ENCODE measurements at places on chromosomes 7 and 10.
A peak's percentile ranks its signal among the peaks of the same experiment; 100 is the strongest.

GRCh38 chr10:79241990-79242619 is 105.2 kb upstream of the PPIF start:
- peak; percentile 16 for DNase-seq

DNA sequence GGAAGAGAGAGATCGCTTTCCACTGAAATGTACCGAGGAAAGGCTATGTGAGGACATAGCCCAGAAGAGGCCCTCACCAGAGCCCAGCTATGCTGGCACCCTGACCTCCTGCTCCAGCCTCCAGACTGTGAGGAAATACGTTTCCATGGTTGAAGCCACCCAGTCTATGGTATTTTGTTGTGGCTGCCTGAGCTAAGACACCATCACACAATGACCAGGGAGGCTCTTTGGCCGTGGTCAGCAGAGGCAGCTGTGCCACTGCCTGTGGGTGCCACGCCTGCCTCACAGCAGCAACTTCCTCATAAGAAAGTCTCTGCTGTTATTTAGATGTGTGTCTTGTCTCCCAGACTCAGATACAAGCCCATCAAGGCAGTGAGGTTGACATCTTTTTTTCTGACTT is 182.7 kb upstream of the PLXNA4 start:
- no peak for DNase-seq

- no peak for DNase-seq
Observed at GRCh38 chr7:35991511-35992232, 161.4 kb upstream of the EEPD1 start.

DNA sequence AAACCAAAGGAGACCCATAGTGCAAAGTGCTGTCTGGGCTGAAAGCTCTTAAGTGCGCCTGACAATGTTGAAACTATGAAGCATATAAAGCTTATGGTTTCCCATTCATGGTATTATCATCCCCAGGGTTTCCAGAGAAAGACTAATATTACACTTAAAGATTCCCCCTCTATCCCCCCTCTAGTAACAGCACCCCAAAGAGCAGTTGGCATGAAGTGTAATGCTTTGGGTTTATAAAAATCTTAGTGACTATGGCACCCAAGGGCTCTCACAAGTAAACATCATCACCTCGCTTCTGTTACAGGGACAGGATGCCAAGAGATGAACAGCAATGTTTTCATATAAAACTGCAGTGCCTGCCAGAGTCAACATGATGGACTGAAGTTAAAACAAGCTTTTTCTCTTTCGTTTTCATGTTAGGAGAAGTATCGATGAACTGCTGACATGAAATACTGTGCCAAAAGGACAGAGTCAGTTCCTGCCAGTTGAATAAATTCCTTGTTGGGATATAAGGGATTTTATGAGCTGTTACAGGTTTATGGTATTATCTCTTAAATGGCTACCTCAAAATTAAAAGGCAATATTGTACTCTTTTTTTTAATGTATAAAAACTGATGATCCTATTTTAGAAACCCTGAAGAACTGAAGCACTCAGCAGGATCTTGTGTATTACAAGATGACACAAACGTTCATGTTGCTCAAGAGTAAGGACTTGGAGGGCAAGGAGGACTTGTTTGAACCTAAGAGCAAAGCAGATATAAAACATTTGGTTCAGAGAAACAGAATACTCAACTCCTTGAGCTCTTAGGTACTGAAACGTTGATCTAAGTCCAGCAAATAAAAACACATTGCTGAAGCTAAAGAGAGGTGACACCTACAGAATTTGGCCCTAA is 203.7 kb upstream of the IMMP2L start:
- no peak for DNase-seq

- no peak for DNase-seq
Observed at GRCh38 chr10:114576716-114577115, 81.4 kb downstream of the ABLIM1 start.

GRCh38 chr10:72851509-72851908 is 42.0 kb upstream of the OIT3 start:
- DNase-seq: no peak

DNA sequence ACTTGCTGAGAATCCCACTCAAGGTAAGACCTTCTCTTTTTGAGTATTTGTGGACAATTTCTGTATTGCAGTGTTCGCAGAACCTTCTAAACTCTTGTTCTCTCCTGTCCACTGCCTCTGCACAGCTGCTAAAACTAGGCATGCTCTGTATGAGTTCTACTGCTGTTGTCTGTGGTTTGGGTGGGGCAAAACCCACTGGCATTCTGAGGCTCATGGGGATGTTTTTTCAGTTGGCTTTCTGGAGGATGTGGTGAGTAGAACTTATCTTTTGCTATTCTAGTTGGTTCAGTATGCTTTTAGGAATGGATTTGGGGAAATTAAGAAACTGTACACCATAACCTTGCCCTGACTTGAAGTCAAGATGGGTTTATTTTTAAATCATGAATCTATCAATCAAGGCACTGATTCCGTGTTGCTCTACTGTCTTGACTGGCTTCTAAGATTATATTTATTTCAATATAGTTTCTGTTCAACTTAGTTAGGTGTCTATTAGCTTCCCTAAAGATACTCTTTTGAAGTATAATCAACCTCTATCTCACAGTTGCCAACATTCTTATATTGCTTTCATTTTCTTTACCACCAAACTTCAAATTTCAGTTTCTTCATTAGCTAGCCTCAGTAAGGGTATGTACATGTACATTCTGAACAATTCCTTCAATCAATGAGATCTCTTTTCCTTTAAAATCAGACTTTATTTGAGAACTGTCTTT is 25.0 kb upstream of the C1GALT1 start:
- DNase-seq: peak; percentile 54

- no peak for DNase-seq
Observed at GRCh38 chr7:81574723-81575326, 195.0 kb downstream of the HGF start.

All from effector memory CD8-positive, alpha-beta T cell (primary cell).